Heart left ventricle (tissue), 16 donors: ENCODE measurements at places on chromosomes 2 and 18. TPM values are rescaled to one million over a fixed set of nuclear protein-coding genes. Genes with fewer than 3 reads are reported as not detected.

Gene KCNJ3
- 0.96 TPM for total RNA-seq

Gene TAF4B
- total RNA-seq, result 1.5 TPM

GRCh38 chr18:64110692-64111480 is 38.0 kb downstream of the LINC00305 start:
- no peak for DNase-seq

GRCh38 chr18:49632588-49632987 is 70.7 kb downstream of the LIPG start:
- no peak for DNase-seq
